ENCODE measurements at places on chromosomes 3 and 15.

GRCh38 chr3:117887901-117888300, 1146.7 kb downstream of the IGSF11 start:
- DNase-seq = peak; percentile 73

DNA sequence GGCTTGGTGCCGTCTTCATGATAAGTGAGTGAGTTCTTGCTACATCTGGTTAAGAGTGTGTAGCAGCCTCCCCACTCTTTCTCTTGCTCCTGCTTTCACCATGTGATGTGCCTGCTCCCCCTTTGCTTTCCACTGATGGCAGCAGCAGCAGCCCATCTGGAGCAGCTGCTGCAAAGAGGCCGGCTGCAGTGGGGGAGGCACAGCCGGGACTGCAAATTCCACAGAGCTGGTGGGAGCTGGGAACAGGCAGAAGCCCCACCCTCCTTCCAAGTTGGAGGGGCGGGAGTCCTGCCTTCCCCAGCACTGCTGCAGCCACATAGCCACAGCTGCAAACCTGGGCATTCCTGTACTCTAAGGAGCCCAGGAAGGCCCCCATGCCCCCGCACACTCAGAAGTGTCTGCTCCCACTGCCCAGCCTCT, 62.8 kb upstream of the IMPG2 start:
- DNase-seq = peak; percentile 3

GRCh38 chr3:36891701-36892160, 53.1 kb downstream of the TRANK1 start:
- DNase-seq = no peak

DNA sequence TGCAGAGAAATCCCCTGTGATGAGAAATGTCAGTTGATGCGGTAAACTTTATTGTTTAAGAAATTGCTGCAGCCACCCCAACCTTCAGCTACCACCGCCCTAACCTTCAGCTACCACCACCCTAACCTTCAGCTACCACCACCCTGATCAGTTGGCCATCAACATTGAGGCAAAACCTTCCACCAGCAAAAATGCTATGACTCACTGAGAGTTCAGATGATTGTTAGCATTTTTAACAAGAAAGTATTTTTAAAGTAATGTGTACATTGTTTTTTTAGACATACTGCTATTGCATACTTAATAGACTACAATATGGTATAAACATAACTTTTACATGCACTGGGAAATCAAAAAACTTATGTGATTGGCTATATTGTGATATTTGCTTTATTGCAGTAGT, 30.0 kb downstream of the U2SURP start:
- no peak for DNase-seq

DNA sequence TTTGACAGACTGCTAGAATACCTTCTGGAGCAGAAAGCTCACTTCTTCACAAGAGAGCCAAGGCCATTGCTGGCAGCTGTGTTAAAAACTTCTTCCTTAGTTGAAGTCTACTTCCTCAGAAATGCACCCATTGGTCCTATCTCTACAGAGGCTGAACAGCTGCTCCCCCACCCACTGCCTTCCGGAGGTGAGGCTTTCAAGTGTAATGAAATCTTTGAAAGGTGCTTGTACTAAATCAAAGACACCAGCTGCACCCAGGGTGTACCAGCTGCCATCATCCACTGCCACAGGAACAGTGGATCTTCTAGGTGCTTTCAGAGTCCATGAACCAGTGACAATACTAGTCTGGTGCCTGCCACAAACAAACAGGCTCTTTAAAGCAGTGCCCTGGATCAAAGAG, 26.4 kb upstream of the HERC1 start:
- no peak for DNase-seq

- DNase-seq = peak; percentile 87
Measured at GRCh38 chr15:81897057-81897677, 148.7 kb downstream of the MEX3B start.

GRCh38 chr3:45923755-45924154, 19.5 kb upstream of the CXCR6 start:
- DNase-seq = peak; percentile 85

GRCh38 chr15:32952901-32953532, 235.2 kb downstream of the GREM1 start:
- no peak for DNase-seq

Measured in foreskin fibroblast (primary cell).